AG10803 (cell line): ENCODE measurements at places on chromosomes 13 and 19.

- peak; percentile 24 for DNase-seq
These were observed 18.7 kb downstream of the GPR180 start for GRCh38 chr13:94620286-94620896.

GRCh38 chr13:55345224-55345623 lies 1795.5 kb upstream of the PRR20A start:
- DNase-seq: no peak

- no peak for DNase-seq
These were observed 88.7 kb downstream of the SCGB2B2 start for GRCh38 chr19:34588249-34588648.

DNA sequence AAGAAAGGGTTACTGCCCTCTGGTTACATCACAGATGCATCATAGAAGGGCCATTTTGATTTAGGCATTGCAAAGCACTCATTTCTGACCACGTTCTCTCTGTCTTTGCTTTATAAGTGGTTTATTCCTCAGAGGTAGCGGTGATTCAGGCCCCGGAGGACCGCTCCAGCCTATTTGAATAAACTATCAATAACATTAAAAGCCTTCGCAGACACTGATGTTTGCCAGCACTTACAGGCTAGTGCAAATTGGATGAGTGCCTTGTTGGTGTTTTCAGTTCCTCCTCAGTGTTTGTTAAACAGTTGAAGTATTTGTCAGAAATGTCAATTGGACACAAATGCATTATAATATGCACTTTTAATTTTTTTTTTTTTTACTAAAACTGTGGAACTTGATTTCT lies 120.2 kb downstream of the RXFP2 start:
- no peak for DNase-seq

DNA sequence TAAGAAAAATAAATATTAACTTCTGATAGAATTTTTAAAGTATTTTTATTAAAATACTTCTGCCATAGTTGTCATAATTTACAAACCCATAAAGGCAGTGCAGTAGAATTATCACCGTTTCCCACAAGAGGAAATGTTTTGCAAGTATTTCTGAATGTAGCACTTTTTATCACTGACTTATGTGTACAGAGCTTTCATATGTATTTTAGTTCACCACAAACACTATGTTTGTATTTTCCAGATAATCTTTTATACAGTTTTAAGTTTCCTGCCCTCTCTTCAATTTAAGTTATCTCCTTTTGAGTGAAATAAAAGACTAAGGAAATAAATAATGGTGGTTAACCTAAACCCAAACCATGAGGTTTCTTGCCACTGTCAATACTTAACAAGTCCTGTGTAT lies 24.2 kb downstream of the MIPEP start:
- no peak for DNase-seq

- DNase-seq: no peak
These were observed 97.5 kb downstream of the MAB21L1 start for GRCh38 chr13:35378939-35379338.

- DNase-seq: no peak
These were observed 39.4 kb downstream of the UNC13A start for GRCh38 chr19:17648786-17649185.

DNA sequence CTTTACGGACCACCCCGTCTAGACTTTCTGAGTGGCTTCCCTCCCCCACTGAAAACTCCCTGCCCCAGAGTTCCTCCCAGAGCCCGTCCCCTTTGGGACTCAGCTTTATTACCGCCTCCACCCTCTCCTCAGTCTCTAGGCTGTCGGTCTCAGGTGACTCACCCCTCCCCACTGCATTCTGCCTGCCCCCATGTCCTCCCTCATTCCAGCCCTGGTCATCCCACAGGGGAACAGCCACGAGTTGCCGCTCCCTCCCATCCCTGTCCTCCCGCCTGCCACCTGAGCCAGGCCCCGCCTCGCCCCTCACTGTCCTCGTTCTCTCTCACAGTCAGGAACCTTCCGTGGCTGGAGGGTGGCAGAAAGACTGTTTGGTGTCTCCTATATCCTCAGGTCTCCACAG lies 57.3 kb downstream of the SMARCA4 start:
- no peak for DNase-seq

GRCh38 chr19:57434386-57435061 lies 601 bp upstream of the ZNF749 start:
- peak; percentile 11 for DNase-seq

- DNase-seq: no peak
These were observed 50.4 kb downstream of the CBY2 start for GRCh38 chr13:45752510-45752909.

- peak; percentile 61 for DNase-seq
These were observed 781 bp downstream of the QPCTL start for GRCh38 chr19:45693106-45693788.

- DNase-seq: no peak
These were observed 5.2 kb downstream of the TNFSF13B start for GRCh38 chr13:108274718-108275117.

DNA sequence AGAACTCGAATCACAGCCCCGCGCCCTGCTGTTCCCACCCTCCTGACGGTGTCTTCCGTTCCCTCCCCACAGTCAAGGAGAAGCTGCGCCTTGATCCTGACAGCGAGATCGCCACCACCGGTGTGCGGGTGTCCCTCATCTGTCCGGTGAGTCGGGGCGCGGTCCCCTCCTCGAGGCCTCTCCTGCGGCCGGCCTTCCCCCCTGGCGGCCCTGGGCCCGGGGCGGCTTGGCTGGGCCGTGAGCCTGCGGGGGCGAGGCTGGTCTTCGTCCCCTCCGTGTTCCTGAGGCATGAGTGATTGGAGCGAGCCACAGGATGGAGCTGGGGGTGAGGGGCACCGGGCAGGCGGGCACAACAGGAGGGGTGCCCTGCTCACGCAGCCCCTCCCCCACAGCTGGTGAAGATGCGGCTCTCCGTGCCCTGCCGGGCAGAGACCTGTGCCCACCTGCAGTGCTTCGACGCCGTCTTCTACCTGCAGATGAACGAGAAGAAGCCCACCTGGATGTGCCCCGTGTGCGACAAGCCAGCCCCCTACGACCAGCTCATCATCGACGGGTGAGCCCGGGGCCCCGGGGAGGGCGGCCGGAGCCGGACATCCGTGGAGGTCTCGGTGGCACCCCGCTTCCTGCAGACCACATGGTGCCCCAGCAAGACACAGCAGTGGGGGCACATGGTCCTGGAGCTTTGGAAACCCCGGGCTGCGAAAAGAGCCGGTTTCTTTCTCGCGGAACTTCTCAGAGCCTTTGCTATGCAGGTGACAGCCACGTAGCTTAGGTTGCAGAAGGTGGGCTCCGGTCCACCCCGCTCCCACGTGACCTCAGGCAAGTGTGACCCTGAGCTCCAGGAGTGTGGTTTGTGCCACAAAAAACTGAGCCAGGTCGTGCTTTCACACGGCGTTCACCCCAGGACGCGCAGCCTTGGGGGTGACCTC lies 25.8 kb downstream of the PIAS4 start:
- no peak for DNase-seq

DNA sequence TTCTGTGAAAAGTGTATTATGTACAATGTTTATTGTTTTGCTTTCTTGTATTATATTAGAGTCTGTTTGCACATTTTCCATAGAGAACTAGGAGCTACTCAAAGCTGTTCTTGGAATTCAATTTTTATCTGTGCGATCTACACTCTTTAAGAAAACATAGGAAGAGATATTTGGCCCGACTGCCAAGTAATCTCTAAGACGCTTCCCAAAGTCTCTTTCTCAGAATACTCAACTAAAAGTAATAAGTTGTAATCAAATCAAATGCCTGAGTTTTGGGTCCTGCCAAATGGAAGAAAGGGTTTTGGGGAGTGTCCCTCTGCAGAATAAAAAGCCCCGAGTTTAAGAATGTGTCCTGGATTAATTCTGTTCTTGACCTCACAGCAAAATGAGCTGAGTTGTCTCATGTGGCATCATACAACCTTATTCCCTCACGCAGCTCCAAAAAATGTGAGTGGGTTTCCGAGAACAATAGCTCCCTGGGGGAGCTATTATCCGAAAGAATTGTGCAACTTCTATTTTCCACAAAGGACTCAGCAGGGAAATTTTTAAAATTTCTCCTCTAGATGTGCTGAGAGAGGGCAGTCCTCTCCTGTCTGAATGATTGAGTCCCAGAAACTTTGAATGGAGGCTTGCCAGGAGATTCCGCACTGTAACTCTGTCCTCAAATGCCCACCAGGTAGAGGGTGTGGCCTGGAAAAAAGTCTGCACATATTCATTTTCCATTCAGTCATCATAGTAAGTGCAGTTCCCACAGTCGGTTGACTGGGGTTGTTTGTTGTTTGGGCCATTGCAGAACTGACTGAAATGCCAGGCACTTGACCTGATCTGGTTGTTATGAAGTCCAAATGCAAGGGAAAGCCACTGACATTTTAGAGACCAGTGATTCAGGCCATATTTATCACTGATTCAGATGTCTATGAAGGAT lies 280.0 kb upstream of the SOX21 start:
- no peak for DNase-seq

DNA sequence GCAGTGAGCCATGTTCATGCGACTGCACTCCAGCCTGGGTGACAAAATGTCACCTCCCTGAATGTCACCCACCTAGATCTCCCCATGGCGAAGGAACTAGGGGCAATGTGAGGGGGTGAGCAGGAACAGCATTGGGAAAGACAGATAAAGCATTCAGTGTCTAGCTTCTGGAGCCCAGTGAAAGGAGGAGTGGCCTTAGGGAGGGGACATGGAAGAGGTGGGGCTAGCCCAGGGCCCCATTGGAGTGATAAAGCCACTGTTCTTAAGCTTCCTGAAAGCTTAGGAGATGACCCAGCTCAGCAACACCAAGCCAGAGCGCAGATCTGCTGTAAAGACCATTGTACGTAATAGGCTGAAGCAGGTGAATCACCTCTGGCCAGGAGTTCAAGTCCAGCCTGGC lies 13.0 kb upstream of the KCNN1 start:
- DNase-seq: no peak

GRCh38 chr19:10744801-10745293 lies 27.0 kb downstream of the DNM2 start:
- DNase-seq: no peak

- no peak for DNase-seq
These were observed 814.7 kb downstream of the PCDH9 start for GRCh38 chr13:66415444-66415843.

- DNase-seq: no peak
These were observed 25.7 kb upstream of the SHKBP1 start for GRCh38 chr19:40550951-40551350.

GRCh38 chr13:28548872-28549271 lies 53.9 kb upstream of the FLT1 start:
- DNase-seq: no peak
